ENCODE measurements at places on chromosomes 5 and 9. TPM values are rescaled to one million over a fixed set of nuclear protein-coding genes. Genes with fewer than 3 reads are reported as not detected.

DNA sequence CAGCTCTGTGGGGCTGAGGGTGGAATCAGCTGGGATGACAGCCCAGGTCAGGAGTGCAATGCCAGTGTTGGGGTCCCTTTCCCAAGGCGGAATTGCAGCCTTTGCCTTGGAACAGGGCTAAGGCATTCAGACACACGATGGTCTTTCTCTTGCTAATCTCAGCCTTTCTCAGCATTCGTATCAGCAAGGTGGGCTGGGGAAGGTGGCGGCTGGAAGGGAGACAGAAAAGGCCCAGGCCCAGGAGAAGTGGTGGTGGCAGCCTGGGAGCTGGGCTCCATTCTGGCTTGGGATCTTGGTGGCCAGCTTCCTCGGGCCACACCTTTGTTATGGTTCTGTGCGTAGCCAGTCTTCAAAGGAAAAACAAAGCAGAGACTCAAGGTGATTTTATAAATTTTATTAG is 1.1 kb upstream of the ARHGEF28 start:
- H3K4me1 ChIP-seq: peaks cover 27% of the 10 kb centered on the region
- peak overlapping the region; percentile 85 for H3K4me3 ChIP-seq
- H3K36me3 ChIP-seq: no peaks in the 10 kb centered on the region
- no peak for DNase-seq
- peak overlapping the region; percentile 84 for H3K27ac ChIP-seq

DNA sequence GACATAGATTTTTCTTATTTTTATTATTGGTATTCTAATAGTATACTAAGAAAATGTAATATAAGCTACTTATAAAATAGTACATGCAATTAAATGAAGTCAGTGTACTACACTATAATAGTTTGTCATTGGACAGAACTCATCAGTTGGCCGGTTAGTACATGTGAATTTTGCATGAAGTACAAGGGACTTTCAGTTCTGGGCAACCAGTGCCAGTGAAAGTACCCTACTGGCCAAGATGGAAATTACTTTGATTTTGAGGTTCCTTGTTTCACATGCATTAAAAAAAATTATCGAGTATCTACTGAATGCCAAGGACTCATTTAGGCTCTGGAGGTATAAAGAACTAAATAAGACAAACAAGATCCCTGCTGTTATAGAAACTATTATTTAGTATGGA is 213.4 kb upstream of the ELL2 start:
- peaks cover 14% of the 10 kb centered on the region for H3K4me1 ChIP-seq
- no peaks in the 10 kb centered on the region for H3K36me3 ChIP-seq
- no peak overlapping the region for H3K27ac ChIP-seq
- no peak for DNase-seq
- H3K4me3 ChIP-seq: no peak overlapping the region

DNA sequence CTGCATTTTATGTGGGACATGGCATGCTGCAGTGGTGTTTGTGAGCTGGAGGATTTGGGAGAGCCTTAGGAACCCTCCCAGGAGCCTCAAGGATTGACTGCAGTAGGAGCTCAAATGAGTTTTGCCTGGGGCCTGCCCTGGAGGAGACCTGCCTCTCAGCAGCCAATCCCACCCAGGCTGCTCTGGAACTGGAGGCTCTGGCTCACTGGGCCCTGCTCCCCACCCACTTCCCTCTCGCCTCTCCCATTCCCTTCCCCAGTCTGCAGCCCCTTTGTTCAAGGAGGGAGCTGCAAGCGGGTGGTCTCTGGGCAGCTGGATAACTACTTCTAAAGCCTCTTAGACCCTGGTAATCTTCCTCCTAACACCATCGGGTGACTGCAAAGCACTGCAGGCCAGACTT is 24.2 kb downstream of the KCNIP1 start:
- H3K4me1 ChIP-seq: no peaks in the 10 kb centered on the region
- H3K4me3 ChIP-seq: no peak overlapping the region
- H3K27me3 ChIP-seq: no peaks in the 10 kb centered on the region
- H3K27ac ChIP-seq: no peak overlapping the region

DNA sequence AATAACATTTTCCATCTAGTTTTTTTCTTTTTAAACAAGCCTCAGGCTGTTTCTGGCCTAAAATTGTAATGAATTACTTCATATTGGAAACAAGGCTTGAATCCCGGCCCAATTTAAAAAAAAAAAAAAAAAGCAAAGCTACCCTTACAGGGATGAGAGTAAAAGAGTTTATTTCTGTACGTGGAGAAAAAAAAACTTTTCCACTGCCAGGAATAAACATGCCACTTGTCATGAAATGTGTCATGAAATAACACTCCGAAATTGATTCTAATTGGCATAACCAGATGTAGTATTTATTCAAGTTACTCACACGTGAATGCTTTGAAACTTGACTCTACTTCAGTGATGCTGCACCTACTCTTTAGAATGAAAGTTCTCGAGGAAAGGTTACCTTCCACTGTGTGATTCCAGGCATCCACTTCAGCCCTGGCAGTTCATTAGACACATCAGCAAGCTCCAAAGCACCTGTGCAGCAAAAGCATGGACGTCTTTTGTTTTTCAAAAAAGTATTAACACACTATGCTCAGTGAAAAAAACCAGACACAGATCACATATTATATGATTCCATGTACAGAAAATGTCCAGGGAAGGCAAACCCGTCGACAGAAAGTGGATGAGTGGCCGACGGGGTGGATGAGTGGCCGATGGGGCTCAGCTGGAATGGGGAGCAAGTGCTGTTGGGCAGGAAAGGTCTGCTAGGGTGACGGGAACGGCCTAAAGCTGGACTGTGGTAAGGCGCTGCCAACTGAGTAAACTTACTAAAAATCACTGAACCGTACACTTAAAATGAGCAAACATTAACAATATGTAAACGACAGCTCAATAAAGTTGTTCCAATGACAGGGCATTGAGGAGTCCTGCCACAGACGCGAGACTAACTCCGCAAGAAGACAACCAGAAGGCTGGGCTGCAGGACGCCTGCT is 21.2 kb downstream of the NSUN2 start:
- H3K4me3 ChIP-seq: no peak overlapping the region
- no peaks in the 10 kb centered on the region for H3K4me1 ChIP-seq
- peaks cover 50% of the 10 kb centered on the region for H3K36me3 ChIP-seq
- no peaks in the 10 kb centered on the region for H3K27me3 ChIP-seq
- H3K27ac ChIP-seq: peak overlapping the region; percentile 49
- DNase-seq: no peak

The CSNK1G3 gene
- total RNA-seq: 18.4 TPM

The LCN1 gene
- not detected for total RNA-seq

Data from thoracic aorta (tissue), 2 donors.